SK-MEL-5 (cell line): ENCODE measurements at places on chromosomes 12 and 14.

- no peak for DNase-seq
Observed at GRCh38 chr14:54711312-54711711, 144.4 kb downstream of the SAMD4A start.

DNA sequence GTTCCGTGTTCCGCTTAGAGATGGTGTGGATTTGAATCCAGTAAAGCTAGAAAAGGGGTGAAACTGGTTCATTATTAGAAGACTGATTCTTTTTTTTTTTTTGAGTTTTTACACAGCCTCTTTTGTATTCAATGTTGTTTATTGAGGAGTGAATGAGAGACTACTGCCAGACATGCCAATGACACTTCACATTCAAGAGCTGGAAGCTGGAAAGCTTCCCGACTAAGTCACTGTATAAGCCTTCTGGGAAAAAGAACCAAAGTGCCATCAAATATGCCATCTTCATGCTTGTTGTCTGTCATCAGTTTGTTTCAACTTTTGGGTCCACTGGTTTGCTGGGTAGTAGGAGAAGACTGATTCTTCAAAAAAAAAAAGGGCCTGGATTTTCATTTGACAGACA is 164.8 kb downstream of the ATP23 start:
- DNase-seq: no peak

GRCh38 chr14:78278464-78279250 is 108.5 kb downstream of the NRXN3 start:
- no peak for DNase-seq

- no peak for DNase-seq
Observed at GRCh38 chr14:66099931-66100330, 386.2 kb upstream of the CCDC196 start.

DNA sequence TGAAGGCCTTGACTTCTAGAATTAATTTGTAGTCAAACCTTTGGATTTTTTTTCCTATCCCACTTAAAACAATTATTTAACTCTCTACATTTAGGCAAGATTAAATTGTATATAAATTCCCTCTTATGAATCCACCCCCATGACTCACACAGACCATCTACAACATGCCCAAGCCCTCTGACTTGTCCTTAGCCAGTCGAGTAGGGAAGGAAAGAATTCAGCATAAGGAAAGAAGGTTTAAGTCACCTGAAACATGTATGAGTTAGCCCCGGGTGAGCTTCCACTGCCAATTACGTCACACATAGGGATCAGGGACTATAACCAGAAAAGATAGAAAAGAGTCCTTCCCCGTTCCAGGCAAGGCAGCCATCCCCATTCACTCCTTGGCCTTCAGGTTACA is 14.9 kb upstream of the RESF1 start:
- no peak for DNase-seq

DNA sequence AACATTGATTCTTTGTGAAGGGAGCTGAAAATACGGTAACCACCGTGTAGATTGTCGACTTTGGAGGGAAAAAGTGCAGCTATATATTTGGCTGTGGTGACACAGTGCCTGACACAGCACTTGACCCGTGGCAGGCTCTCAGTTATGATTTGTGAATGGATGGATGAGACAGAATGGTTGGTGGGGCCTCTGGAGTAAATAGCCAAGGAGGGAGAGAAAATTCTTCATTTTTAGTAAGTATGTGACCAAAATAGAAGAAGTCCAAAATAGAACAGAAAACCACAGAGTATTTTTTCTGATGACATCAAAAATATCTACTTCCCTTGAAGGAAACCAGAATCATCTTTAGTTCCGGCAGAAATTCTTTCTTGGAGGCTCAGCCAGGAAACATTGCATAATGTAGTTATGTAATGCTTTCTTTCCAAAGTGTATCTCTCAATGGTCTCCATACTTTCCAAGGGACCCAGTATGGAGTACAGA is 82.0 kb upstream of the WSCD2 start:
- DNase-seq: no peak
